GM19239 (cell line): ENCODE measurements at places on chromosomes 3 and 15.

- DNase-seq, result no peak
Measured at GRCh38 chr3:2929574-2929973, 180.6 kb downstream of the IL5RA start.

DNA sequence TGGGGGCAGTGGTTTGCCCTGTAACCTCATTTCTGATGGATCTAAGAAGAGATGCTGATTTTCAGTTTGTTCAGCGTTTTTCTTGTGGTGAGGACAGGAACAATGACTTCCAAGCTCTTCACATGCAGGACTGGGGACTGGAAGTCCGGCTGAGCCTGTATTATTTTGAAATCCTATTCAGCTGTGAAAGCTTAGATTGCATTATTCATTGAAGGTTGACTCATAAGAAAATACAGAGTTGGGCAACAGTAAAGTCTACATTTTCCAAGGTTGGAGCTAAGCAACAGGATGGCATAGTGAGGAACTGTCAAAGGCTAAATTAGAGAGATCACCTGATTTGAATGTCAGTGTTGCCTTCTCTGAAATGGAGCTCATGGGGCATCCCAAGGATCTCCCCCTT lies 230.9 kb upstream of the FEZF2 start:
- no peak for DNase-seq

- no peak for DNase-seq
Measured at GRCh38 chr15:45225506-45226273, 26.3 kb upstream of the SLC28A2 start.

DNA sequence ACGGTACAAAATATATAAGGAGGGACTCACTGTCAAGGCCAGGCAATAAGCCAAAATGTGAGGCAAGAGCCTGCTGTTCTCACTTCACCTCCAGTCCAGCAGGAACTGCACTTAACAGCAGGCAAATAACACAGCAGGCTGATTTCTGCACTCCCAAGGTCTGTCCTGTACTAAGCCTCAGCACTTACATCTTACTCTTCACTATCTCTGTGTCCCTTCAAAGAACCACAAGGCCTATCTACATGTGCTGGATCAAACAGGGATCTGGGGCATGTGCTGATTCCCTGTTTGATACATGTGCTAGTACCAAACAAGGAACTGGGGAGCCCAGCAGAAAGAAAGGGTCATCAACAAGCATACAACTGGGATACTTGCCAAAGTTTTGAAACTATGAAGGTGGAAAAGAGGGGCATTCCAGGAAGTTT lies 22.2 kb downstream of the UACA start:
- DNase-seq, result no peak
